ENCODE measurements at places on chromosomes 4 and X.

DNA sequence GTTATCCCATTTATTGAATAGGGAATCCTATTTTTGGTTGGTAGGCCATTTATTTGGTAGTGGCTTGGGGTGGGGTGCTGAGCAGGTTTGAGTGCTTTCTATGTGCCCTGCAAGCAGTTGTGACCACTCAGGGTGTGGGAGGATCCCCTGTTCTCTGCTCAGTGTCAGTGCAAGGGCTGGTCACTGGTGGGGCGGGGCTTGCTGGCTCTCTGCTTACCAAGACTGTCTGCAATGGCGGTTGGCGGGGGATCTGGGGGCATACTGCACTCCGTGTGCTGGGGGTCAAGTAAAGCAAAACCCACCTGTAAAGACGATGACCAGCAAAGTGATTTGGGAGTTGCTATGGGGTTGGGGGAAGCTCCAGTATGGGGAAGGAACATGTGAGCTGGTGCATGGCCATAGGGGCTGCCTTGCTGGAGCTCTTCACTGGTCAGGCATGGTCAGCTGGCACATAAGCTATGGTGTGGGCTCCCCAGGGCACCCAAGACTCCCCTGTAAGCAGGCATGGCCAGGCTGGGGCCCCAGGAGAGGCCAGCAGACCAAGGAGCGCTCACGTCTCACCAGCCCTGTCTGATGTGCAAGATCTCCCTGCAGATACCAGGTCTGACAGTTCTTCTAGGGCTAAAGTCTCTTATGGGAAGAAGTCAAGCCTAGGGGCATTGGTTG is 83.0 kb upstream of the GRXCR1 start:
- DNase-seq = no peak

GRCh38 chr4:12966726-12967125 is 517.4 kb downstream of the RAB28 start:
- no peak for DNase-seq

GRCh38 chr4:76977736-76978350 is 28.3 kb downstream of the SEPTIN11 start:
- no peak for DNase-seq

DNA sequence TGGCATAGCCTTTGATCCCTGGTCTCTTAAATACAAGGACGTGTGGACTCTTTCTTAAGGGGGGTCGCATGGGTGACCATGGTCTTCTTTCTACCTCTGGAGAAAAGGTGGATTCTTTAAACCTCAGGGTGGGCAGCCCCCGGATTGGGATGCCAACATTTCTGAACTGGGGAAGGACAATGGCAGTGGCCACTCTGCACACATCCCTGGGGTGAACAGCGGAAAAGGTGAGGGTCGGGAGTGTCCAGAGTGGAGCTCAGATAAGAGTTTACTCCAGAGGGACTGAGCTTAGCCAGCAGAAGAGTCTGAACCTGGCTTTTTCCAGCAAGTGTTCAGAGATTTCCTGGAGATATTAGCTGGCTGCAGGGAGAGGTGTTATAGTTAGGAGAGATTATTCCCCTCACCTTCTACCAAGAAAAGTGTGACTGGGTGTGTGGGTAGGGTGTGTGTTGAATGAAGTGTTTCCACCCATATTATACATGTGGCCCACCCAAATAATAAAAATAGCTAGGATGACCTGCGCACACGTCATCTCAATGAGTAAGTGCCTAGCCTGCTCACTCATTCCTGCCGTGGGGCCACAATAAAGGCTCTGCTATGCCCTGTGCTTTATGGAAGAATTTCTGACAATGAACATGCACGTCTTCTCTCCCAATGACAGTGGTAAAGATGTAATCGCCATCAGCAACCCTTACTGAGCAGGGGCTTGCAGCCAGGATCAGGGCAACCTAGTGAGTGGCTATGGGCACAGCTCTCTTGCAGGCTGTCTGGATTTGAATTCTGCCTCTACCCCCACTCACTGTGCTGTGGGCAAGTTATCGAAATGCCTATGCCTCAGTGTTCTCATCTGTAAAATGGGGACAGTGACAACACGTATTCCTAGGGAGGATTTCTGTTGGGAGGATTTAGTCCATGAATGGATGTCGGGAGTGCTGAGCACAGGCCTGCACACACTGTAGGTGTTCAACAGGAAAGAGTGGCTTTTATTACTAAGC is 76.6 kb downstream of the SLC2A9 start:
- DNase-seq = no peak

DNA sequence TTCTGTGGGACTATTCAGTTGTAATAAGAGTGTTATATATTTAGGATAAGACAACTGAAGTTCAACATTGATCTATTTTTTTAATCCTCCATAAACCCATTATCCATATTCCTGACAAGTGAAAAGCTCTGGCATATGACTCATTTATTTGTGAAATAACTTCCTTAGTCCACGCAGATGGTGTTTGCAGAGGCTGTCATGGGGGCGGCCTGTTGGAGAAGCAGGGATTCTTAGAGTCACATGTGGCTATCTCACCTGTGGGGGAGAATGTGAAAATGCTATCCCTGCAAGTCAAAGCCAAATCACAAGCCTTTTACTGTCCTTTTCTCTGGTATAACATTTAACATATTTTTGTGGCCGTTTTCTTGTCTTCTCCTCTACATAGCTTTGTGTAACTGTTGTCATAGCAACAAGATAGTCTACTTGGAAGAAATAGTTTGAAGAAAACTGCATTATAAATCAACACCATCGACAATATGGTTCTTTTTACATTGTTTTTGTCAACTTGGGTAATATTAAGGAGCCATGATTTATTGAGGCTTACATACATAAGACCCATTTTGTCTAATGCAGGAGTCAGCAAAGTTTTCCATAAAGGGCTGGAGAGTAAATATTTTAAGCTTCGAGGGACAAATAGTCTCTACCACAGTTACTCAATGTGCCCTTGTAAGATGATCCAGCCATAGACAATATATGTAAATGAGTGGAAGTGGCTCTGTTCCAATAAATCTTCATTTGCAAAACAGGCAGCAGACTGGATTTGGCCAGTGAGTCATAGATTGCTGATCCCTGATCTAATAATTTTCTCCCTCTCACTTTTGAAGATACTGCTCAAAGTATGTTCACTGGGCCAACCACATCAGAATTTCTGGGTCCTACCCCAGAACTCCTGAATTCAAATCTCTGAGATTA is 395.0 kb downstream of the DTHD1 start:
- no peak for DNase-seq

GRCh38 chr4:7966281-7967062 is 26.8 kb upstream of the AFAP1 start:
- DNase-seq = no peak

GRCh38 chr4:38831653-38832052 is 25.0 kb downstream of the TLR6 start:
- DNase-seq = no peak
